Activated T-helper 17 cell treated with anti-CD3 and anti-CD28 coated beads, Interleukin-2, amount 50 U/mL, for 72 hours (primary cell): ENCODE measurements at places on chromosomes 7 and 10. TPM values are rescaled to one million over a fixed set of nuclear protein-coding genes. Genes with fewer than 3 reads are reported as not detected.

DNA sequence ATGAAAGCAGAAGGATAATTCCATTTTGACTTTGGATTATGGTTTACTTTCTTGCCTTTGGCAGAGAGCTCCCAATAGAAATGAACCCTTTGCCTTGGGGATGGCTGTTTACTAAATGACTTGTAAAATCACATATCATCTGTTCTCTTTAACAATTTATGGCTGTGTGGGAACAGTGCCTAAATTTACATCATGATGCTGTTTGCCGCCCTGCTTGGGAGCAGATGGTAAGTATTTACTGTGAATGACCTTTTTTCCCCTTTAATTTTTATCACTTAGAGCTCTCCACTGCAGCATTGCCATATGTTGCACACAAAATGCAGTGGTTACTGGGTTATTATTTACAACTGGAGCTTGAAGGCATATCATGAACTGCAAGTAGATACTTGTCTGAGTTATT, 13.4 kb downstream of the HEPACAM2 start:
- no peak for ATAC-seq

- ATAC-seq: no peak
Measured at GRCh38 chr7:125746510-125746909, 816.9 kb upstream of the POT1 start.

DNA sequence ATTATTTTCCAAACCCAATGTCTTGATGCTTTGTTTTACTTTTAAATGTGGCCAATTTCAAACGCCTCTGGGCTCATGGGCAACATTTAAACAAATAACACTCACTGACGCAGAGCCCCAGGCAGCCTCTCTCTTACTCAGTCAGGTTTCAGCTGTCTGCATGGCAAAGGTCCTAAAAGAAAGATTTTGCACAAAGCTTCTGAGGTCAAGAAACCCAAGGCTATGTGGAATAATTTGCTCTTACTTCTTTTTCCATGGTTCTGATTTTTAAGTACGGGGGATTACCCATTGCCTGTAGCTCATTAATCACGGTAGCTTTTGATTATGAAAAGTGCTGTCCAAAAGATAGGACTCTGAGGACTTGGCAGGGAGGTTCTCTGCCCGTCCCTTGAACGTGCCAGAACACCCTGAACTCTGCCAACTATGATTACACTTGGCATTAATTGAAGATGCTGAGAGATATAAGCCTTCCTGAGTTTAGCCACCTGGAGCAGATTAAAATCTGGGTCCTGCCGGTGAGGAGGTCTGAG, 14.1 kb upstream of the MSRB2 start:
- no peak for ATAC-seq

GRCh38 chr10:28246023-28246422, 56.8 kb downstream of the MPP7 start:
- no peak for ATAC-seq

DNA sequence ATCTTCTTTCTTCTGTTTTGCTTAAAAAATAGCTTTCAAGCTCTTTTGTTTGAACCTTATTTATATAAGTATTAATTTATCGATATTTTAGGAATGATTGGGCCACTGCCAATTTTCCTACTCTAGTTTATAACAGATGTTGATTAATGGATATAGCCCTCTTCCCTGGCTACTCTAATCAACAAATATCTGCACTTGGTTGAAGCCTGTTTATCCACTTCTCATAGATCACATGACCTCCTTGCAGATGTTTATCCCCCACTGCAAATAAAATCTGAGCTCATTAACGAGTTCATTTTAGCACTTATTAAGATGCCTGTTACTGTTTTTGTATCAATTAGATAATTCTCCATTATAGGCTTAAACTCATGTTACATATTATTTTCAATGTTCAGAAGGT, 715.3 kb downstream of the CNTNAP2 start:
- no peak for ATAC-seq

Gene AKR1C8
- 1.1 TPM for total RNA-seq

Gene WIPF3
- total RNA-seq: not detected

DNA sequence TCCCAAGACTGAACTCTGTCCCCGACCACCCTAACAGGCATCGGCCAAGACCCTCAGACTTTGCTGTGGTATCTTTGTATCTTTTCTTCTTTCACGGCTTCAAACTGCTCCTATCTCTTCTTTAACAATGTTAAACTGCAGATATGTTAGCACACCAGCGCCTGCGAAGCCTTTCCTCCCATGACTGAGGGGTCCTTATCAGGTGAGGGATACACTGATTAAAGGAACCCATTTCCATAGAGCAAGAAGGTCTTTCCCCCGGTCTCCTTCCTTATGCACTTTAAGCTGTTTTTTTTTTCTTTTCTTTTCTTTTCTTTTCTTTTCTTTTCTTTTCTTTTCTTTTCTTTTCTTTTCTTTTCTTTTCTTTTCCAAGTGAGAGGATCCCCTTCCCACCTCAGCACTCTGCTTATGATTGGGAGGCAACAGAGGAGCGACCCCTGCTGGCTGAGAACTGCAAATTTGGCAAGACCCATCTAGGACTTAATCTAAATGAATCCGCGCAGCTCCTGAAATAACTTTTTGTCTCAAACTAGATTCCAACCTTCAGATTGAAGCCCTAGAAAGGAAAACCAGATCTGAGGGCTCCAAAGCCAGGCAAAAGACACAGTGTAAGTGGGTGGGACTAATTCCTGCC, 109.9 kb downstream of the ITGB8 start:
- no peak for ATAC-seq

- no peak for ATAC-seq
Measured at GRCh38 chr7:42137941-42138340, 99.1 kb downstream of the GLI3 start.

Gene ITGA8
- not detected for total RNA-seq

Gene ABCB4
- not detected for total RNA-seq
